ENCODE measurements at places on chromosomes 7 and 10.

DNA sequence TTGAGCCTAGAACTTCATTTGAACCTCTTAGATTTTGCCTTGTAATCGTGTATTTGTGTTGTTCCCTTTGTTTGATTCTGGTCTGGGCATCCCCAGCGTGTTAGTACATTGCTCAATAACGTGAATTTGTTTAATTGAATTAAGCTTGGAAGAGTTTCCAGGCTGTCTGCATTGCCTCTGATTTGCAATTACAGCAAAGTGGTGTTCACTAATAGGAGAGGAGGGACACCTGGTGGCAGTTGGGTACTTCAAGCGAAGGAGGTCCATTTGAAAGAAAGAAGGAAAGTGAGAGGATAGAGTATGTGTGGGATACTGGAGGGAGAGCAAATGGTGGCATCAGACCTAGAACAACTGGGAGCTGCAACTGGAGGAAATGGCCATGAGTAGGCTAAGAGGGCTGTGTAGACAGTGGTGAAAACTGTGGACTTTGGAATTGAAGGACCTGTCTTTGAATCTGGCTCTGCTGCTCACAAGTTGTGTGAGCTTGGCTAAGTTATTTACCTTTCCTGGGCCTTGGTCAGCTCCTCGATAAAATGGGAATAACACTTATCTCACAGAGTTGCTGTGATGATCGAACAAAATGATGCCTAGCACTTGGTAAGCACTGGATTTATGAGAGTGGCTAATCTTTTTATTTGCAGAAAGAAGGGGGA lies 15.1 kb downstream of the LSMEM1 start:
- DNase-seq, result peak; percentile 15

- DNase-seq, result no peak
These were observed 64.0 kb upstream of the KMT2E start for GRCh38 chr7:104950006-104950405.

DNA sequence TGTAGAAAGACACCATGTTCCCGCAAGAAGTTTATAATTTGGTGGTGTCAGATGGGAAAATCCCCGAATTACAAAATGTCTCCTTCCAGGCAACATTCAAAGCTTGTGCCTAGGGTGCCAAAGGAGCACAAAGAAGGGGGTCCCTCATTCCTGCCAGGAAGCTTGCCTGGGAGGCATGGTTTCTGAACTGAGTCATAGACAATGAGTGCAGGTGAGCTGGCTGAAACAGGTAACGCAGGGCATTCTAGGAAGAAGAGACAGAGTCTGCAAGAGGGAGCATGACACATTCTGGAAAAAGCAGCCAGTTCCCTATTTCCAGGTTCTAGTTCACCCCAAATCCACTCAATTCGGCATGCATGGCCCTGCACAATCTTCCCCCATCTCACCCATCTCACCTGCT lies 11.9 kb upstream of the CALU start:
- DNase-seq, result no peak

- no peak for DNase-seq
These were observed 68.4 kb downstream of the ASAH2B start for GRCh38 chr10:50807851-50808776.

DNA sequence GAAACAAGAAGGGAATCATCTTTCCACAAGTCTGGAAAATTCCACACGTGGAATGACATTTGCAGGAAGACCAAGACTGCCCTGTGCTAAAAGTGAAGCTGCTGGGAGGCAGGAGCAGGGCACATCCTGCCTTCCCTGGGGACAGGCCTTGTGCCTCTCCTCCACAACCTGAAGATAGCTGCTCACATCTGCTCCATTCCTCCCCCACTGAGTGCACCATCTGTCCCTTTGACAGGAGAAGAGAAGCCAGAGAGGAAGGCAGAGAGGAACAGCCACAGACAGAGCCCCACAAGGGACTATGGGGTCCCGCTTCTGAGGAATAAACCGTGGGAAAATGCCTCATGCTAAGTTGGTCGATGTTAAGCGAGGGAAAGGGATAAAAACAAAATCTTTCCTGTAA lies 15.9 kb upstream of the FAM171A1 start:
- no peak for DNase-seq

Data from stimulated activated CD4-positive, alpha-beta T cell treated with anti-CD3 and anti-CD28 coated beads, Interleukin-4, amount 100 ng/mL, for 1 hour (primary cell).